ENCODE measurements at places on chromosomes 5 and 9.

- DNase-seq: no peak
Measured at GRCh38 chr9:93292288-93292615, 108.3 kb downstream of the WNK2 start.

DNA sequence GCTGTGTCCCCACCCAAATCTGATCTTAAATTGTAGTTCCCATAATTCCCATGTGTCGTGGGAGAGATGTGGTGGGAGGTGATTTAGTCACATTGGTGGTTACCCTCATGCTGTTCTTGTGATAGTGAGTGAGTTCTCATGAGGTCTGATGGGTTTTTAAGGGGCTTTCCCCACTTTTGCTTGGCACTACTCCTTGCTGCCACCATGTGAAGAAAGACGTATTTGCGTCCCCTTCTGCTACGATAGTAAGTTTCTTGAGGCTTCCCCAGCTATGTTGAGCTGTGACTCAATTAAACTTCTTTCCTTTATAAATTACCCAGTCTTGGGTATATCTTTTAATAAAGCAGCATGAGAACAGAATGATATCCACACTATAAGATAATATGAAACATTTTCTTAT is 1023.4 kb downstream of the TLE4 start:
- no peak for DNase-seq

DNA sequence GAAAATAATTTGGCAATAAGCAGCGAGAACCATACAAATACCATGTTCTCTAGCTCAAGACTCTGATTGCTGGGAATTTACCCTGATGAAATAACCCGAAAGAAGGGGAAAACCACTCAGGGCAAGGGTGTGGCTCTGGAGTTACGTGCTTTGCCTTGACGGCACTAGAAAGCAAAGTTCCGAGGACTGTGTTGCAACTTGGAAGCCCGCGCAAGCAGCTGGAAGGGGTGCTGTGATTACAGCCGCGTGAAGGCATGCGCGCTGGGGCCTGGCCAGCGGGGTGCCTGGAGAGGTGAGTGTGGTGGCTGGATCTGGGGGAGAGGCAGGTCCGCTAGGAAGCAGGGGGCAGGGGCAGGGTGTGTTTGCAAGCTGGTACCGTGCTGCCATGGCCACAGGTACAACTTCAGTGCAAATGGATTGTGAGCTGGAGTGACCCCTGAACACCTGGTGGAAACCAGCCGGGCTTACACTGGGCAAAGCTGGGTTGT is 52.6 kb upstream of the CNOT6 start:
- DNase-seq: no peak

- no peak for DNase-seq
Measured at GRCh38 chr9:19200229-19200628, 30.3 kb upstream of the DENND4C start.

DNA sequence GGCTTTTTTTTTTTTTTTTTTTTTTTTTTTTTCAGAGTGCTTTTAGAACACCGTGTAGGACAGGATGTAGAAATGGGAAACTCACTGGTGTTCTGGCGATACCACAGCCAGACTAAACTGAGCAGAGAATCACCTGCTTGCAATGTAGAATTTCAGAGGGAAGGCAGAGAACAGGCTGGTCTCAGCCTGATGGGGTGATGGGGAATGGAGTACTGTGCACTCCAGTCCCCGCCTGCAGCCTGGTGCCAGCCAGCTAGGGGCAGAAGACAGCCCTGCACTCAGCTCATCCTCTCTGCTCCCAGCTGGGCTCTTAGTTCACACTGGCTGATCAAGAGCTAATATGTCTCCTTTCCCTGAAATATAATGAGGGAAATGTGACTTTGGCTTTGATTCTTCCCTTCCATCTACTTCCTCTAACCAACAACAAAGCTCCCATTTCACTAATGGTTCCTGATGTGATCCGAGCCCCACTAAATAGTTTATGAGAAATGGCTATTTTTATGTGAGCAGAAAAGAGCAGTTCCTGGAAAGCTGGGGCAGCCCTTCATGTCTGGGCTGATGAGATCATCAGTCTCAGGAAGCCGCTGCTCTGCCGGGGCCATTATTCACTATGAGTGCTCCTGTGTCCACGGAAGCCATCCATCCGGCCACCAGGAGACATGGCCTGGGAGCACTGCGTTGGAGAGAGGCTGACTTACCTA is 209.7 kb downstream of the GADD45G start:
- peak; percentile 14 for DNase-seq

- no peak for DNase-seq
Measured at GRCh38 chr5:66684663-66685062, 88.5 kb downstream of the MAST4 start.

GRCh38 chr5:120037451-120037850 is 408.1 kb downstream of the FAM170A start:
- no peak for DNase-seq

- DNase-seq: no peak
Measured at GRCh38 chr9:75962013-75962661, 71.7 kb downstream of the PCSK5 start.

DNA sequence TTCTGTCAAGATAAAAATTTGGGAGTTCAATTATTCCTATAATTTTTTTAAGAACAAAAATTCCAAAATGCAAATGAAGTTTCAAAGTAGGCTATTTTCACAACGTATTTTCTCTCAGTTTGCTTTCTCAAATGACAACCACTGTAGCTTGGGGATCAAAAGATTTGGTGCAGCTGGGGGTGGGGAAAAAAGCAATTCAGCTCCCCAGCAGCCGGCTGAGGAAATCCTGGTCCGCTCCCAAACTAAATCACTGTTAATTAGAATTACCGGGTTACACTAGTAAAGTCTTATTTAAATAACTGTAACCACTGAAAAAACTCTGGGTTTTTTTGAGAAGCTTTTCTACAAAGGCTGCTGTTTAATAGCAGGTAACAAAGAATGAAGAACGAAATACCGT is 5.7 kb downstream of the NR6A1 start:
- no peak for DNase-seq

- DNase-seq: no peak
Measured at GRCh38 chr9:29439961-29440360, 1866.7 kb upstream of the C9orf72 start.

- no peak for DNase-seq
Measured at GRCh38 chr5:5398071-5398470, 24.4 kb upstream of the ICE1 start.

DNA sequence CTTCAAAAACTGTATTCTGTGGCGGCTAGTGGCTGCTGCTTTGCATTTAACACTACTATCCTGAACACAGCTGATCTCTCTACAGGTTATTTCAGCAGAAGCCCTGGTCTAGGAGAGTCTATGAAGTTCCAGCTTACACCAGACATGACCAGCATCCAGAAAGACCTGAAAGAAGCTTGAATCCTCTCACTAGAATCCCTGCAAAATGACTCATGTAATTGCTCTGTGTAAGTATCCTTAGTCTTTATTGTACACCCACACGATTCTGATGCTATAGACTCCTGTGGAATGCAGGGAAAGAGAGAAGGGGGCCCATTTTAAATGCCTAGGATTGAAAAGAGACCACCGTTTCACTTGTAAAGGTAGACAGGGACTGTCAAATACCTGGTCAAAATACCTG is 859 bp upstream of the GRIA1 start:
- no peak for DNase-seq

- DNase-seq: peak; percentile 4
Measured at GRCh38 chr9:92289708-92290390, 3.6 kb downstream of the IARS1 start.

- no peak for DNase-seq
Measured at GRCh38 chr9:84597131-84597530, 72.4 kb upstream of the NTRK2 start.

GRCh38 chr9:29966247-29966646 is 2393.0 kb upstream of the C9orf72 start:
- DNase-seq: peak; percentile 2

GRCh38 chr9:128421482-128421996 is 882 bp downstream of the CERCAM start:
- DNase-seq: peak; percentile 56

DNA sequence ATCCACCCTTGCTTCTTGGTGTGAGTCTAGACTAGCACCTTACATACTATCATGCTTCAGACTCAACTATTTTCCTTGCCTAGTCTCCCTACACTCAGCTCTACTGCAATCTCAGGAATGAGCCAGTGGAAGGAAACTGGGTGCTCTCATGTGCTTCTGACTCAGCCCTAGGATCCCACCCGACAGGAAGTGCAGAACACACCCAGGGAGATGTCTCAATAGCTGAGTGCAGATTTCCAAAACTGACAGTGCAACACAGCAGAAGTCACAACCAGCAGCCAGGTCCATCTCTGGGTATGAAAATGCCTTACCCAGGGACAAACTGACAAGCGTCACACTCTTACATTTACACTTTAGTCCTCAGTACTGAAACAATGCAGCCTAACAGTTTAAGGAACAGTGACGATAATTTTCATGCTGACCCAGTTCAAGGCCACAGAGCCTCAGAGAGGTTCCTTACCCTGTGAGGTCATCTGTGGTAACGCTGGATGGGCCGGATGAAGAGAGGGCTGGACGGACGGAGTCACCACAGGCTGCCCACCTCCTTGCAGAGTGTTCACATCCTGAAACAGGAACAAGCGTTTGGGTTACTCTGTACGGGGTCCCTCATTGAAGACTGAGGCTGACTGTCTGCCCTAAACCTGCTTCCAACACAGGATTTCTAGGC is 33.0 kb downstream of the FKBP15 start:
- DNase-seq: peak; percentile 90

- no peak for DNase-seq
Measured at GRCh38 chr5:127302509-127302908, 11.9 kb downstream of the MEGF10 start.

DNA sequence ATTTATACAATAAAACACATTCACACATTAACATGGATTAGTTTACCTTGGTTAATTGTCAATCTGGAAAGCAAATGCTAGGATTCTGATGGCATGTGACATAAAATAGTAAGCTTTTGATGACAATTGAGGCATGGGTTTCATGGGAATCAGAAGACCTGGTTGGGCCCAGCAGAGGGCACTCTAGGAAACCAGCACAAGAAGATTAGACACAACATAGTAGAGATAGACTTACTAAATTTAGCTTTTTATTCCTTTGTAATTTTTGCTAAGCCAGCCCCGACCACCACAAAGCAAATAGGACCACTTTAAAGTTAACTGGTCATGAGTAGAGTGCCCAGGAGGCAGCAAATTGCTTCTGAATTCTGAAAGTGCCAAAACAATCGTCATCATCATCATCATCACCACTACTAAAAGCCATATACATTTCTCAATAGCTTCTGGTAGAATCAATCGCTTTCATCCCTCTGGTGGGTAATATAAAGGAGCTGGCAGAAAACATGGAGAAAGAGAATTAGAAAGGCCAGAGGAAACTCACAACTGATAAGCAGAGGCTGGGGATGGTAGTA is 163.2 kb downstream of the ARRDC3 start:
- DNase-seq: peak; percentile 11

DNA sequence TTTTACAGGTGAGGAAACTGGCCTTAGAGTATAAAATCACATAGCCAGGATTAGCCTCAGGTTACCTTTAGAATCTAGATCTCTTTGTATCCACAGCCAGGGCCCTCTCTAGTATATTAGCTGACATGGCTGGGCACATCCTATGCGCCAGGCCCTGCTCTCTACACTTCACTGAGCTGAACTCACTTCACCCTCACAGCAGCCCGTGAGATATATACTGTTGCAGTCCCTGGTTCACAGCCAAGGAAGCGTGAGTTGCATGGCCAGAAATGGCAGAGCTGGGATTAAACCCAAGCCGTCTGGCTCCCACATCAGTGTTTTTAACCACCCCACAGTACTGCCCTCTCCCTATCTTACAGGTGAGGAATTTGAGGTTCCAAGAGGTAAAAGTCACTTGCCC is 58.4 kb downstream of the DAB2IP start:
- DNase-seq: no peak

Data from hepatic stellate cell (primary cell).